ENCODE measurements at places on chromosomes 5 and 9.

DNA sequence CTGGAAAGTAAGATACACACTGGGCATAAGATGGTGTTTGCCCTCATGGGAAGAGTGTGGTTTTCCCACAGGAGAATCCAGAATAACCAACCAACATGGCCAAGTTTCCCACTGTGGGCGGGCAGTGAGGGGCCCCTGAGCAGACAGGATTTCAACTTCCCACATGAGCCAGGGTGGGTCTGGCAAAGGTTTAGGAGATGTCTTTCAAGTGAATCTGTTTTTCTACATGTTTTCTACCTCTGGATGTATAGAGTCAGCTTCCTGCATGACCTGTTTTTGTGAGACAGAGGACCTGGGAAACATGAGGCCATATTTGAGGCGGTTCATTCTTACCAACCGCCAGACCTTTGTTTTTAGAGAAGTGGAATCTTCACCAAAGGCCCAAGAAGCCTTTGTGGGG lies 100.5 kb downstream of the TLE4 start:
- no peak for DNase-seq

DNA sequence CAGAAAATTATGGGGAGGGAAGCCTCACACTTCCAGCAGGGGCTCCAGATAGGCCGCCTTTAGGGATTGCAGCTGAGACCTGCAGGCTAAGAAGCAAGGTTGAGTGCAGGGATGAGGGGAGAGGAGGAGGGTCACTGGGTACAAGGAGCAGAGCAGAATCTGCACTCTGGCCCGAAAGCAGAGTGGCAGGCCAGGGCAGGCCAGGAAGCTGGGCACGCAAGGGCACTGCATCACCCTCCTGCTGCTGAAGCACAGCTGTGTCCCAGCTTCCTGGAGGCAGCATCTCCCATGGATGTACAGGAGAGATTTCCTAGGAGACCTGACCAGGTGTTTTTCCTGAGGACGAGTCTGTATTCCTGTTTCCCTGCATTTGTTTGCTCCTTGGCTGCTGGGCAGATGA lies 92.1 kb downstream of the SYK start:
- no peak for DNase-seq

DNA sequence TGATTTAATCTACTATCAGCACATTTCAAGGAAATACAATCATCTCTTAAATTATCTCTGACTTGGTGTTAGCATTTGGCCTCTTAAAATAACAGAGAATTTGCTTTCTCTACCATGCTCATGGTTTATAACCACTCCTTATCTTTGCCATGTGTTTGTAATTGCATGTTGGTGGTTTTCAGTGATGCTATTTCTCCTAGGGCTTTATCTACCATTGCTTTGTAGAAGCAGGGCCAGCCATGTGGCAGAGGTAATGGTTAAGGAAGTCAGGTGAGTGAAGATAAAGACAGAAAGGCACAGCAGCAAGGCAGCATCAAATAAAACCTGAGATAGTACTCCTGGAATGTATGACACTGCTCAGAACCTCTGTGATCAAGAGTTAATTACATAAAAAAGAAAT lies 206.2 kb downstream of the FER start:
- no peak for DNase-seq

GRCh38 chr5:157253547-157253946 lies 12.4 kb upstream of the CYFIP2 start:
- DNase-seq: no peak

DNA sequence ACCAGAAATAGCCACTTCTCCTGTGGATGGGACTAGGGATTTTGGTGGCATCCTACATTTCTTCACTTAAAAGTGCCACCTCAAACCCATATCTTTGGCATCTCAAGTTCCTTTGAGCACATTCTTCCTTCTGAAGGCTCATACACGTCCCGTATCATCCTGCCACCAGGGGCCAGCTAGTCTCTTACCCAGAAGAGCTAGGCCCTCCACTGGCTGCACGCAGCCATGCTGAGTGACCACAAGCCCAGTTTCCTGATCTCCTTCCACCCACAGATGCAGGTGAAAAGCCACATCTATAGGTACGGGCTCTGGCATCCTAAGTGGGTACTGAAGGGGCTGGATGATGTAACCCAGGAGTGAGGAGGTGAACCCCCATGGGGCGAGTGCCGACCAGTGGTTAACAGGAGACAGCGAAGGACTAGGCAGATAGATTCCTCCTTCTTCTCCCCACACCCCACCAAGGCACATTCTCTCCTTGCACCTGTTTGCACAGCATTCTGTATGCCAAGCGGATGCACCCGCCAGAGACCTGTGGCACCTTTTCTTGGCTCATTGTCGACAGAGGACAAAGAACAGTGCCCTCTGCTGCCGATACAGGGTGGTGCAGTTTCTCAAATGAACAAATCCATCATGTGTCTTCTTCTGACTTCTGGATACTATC lies 14.4 kb upstream of the SCGB3A1 start:
- peak; percentile 21 for DNase-seq

GRCh38 chr9:69637817-69638200 lies 34.4 kb downstream of the APBA1 start:
- DNase-seq: no peak

Data from activated T-helper 1 cell treated with anti-CD3 and anti-CD28 coated beads, Interleukin-2, amount 50 U/mL, for 16 hours (primary cell).